ENCODE measurements at places on chromosomes 7 and 10. TPM values are rescaled to one million over a fixed set of nuclear protein-coding genes. Genes with fewer than 3 reads are reported as not detected.

Gene GNAI1
- total RNA-seq, result 54.4 TPM

Gene TMEM213
- total RNA-seq, result not detected

Gene VIPR2
- not detected for total RNA-seq

Gene FANK1
- total RNA-seq, result 6.8 TPM

Gene PKD1L1
- not detected for total RNA-seq

Gene MYL10
- not detected for total RNA-seq

Gene ZP3
- total RNA-seq, result 21.8 TPM

Gene NACAD
- total RNA-seq, result not detected

Gene LCOR
- 5.8 TPM for total RNA-seq

Gene GCK
- total RNA-seq, result not detected

Gene ITGB1
- 953 TPM for total RNA-seq

Gene PPP1R9A
- total RNA-seq, result 10.8 TPM

Gene PILRA
- total RNA-seq, result 0.41 TPM

Gene LEP
- total RNA-seq, result not detected

Gene YWHAG
- 63.4 TPM for total RNA-seq

Gene ARMH3
- total RNA-seq, result 5.6 TPM

Gene DNAJC12
- total RNA-seq, result 5.5 TPM

Gene ZNF736
- 3.1 TPM for total RNA-seq

Gene CCNJ
- 1.2 TPM for total RNA-seq

Gene FAM25C
- not detected for total RNA-seq

Gene PRF1
- not detected for total RNA-seq

Gene TMEM196
- not detected for total RNA-seq

Gene LAMB1
- 127 TPM for total RNA-seq

Gene IRF5
- total RNA-seq, result 73.4 TPM

Data from Caki2 (cell line).